ENCODE measurements at places on chromosomes 1 and 21. TPM values are rescaled to one million over a fixed set of nuclear protein-coding genes. Genes with fewer than 3 reads are reported as not detected.

LRRC71 gene
- total RNA-seq = not detected

GRCh38 chr1:201291916-201292315, 8.6 kb downstream of the PKP1 start:
- H3K4me1 ChIP-seq = no peaks in the 10 kb centered on the region
- no peak for DNase-seq
- peaks cover 11% of the 10 kb centered on the region for H3K27me3 ChIP-seq
- no peak overlapping the region for H3K27ac ChIP-seq
- H3K36me3 ChIP-seq = no peaks in the 10 kb centered on the region

- no peak overlapping the region for H3K27ac ChIP-seq
- H3K4me3 ChIP-seq = no peak overlapping the region
- H3K36me3 ChIP-seq = no peaks in the 10 kb centered on the region
Observed at GRCh38 chr1:77504986-77505385, 177.5 kb downstream of the ZZZ3 start.

DNA sequence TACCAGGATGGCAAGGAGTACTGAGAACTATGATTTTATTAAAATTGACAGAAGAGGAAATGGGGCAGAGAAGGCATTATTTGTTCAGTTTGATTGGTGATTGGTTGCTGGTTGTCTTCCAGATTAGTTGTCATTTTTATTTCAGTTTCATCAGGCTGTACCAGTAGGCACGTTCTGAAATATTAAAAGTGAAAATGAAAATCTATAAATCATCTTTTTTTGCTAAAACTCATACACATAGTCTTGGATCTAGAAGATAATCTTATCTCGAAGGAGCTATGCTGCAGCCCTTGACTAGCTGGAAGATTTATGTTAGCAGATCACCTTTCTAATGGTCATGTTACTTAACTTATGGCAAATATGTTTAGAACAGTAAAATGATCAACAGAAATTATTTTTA, 29.0 kb downstream of the NEK7 start:
- H3K36me3 ChIP-seq = no peaks in the 10 kb centered on the region
- peak overlapping the region; percentile 83 for H3K27ac ChIP-seq
- peaks cover 61% of the 10 kb centered on the region for H3K4me1 ChIP-seq
- peak; percentile 58 for DNase-seq
- H3K4me3 ChIP-seq = peak overlapping the region; percentile 45
- no peaks in the 10 kb centered on the region for H3K27me3 ChIP-seq

VHLL gene
- not detected for total RNA-seq

DNA sequence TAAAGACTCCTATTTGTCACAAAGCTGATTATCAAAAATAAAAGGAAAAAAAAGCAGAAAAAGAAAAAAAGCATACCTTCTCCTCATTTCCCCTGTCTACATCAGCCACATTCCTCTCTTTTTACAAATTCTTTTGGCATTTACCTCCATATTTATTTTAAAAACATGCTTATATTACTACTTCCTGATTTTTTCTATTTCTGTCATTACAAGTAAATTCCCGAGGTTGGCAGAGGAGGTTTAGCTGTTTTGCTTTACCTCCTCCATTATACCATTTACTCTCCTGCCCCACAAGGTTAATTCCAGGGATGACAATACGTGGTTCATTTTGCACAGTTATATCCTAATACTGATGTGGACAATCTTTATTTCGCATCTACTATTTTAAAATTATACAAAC, 26.3 kb upstream of the CD34 start:
- no peaks in the 10 kb centered on the region for H3K4me1 ChIP-seq
- no peak overlapping the region for H3K4me3 ChIP-seq

DNA sequence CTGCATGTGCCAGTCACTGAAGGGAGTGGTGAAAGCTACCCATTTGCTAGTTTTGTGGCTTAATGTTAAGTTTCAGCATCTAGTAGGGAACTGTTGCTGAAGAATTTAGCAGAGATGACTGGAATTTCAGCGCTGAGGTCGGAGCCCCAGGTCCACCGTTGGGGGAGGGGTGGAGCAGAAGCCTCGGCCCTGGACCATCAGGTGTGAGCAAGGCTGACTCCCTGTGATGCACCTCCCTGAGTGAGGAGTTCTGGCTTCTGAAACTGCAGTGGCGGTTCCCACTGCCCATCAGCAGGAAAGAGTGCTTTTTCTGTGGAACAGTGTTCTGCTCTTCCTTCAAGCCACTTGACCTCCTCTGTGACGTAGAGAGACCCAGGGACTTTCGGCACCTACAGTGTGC, 1.3 kb downstream of the NOS1AP start:
- peaks cover 16% of the 10 kb centered on the region for H3K4me1 ChIP-seq
- peaks cover 45% of the 10 kb centered on the region for H3K27me3 ChIP-seq
- no peak overlapping the region for H3K27ac ChIP-seq

METTL18 gene
- total RNA-seq = 5.6 TPM

CD84 gene
- 135 TPM for total RNA-seq

CCDC27 gene
- total RNA-seq = not detected

Measured in CD4-positive, CD25-positive, alpha-beta regulatory T cell (primary cell).